ENCODE measurements at places on chromosomes 12 and 14. TPM values are rescaled to one million over a fixed set of nuclear protein-coding genes. Genes with fewer than 3 reads are reported as not detected.

- H3K36me3 ChIP-seq: no peaks in the 10 kb centered on the region
- no peak for DNase-seq
- H3K4me3 ChIP-seq: no peak overlapping the region
- H3K27me3 ChIP-seq: peaks cover 59% of the 10 kb centered on the region
- no peak overlapping the region for H3K27ac ChIP-seq
- peaks cover 1% of the 10 kb centered on the region for H3K4me1 ChIP-seq
These were observed 85.7 kb downstream of the SAMD4A start for GRCh38 chr14:54652605-54653052.

RNASE1 gene
- total RNA-seq: not detected

- H3K4me1 ChIP-seq: peaks cover 30% of the 10 kb centered on the region
- DNase-seq: peak; percentile 81
- H3K27me3 ChIP-seq: peaks cover 53% of the 10 kb centered on the region
- no peak overlapping the region for H3K4me3 ChIP-seq
- H3K36me3 ChIP-seq: no peaks in the 10 kb centered on the region
These were observed 2.2 kb upstream of the NXPH4 start for GRCh38 chr12:57214398-57214781.

NGB gene
- not detected for total RNA-seq

- no peak for DNase-seq
- H3K27me3 ChIP-seq: peaks cover 20% of the 10 kb centered on the region
- no peak overlapping the region for H3K27ac ChIP-seq
- H3K36me3 ChIP-seq: no peaks in the 10 kb centered on the region
- H3K4me3 ChIP-seq: no peak overlapping the region
- H3K4me1 ChIP-seq: no peaks in the 10 kb centered on the region
These were observed 115.0 kb downstream of the TSPAN9 start for GRCh38 chr12:3192221-3192620.

All from activated CD8-positive, alpha-beta memory T cell treated with anti-CD3 and anti-CD28 coated beads, Interleukin-2, amount 10 ng/mL, durations not matched to agents 7 days and 5 days (primary cell).